ENCODE measurements at places on chromosomes 12 and 14.
A peak's percentile ranks its signal among the peaks of the same experiment; 100 is the strongest.

DNA sequence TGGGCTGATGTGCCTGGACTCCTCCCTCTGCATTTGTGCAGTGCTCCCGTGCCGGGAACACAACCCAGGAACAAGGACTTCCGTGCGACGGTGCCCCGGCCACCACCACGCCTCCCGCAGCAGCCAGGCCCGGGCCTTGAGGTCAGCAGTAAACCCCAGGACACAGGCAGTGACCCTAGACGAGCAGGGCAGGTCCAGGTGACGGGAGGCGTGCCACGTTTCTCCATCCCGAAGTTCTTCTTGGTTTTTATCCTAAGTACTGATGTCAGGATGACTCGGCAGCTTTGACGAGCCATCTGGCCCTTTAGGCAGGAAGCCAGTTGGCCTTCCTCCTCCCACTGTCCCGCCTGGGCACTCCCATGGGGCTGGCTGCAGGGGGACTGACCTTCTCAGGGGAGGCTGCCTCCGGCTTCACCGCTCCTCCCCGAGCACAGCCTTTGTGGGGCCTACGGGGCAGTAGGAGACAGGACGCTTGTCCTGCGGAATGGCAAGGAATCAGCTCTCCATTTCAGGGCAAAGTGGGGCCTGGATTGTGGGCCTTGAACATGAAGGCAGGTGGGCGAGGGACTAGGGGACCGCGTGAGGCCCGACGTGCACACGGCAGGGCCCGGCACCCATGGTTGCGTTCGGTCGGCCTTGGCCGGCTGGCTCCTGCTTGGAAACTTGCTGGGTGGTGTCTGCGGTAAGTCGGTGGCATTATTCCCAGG lies 94.1 kb downstream of the FBXL14 start:
- peak; percentile 69 for DNase-seq

DNA sequence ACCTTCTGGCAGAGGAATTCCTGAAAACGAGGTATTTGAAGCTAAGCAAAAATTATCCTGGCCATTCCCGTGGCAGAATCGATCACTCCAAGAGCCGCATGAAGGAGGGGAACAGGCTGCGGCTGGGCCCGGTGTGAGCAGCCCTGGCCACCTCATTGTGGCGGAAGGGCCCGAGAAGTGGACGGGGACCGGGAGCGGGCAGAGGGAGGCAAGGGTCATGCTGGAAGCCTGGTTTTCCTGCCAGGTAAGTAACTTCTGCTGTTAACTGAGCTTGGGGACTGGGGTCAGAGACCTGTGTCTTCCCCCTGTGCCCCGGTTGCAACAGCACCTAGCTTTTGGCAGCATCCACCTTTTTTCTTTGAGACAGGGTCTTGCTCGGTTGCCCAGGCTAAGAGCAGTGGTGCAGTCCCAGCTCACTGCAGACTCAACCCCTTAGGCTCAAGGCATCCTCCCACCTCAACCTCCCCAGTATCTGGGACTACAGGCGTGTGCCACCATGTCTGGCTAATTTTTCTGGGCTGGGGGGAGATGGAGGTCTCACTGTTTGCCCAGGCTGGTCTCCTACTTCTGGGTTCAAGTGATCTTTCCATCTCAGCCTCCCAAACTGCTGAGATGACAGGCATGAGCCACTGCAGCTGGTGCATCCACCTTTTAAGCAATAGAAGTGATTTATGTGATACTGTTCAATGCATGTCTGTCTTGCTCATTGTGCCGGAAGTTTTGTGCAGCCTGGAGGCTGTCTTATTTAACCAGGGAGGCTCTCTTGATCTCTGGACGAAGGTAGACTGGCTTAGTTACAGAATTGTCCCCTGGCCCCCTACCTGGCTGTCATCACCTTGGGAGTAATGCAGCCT lies 174.0 kb upstream of the MYL2 start:
- no peak for DNase-seq

DNA sequence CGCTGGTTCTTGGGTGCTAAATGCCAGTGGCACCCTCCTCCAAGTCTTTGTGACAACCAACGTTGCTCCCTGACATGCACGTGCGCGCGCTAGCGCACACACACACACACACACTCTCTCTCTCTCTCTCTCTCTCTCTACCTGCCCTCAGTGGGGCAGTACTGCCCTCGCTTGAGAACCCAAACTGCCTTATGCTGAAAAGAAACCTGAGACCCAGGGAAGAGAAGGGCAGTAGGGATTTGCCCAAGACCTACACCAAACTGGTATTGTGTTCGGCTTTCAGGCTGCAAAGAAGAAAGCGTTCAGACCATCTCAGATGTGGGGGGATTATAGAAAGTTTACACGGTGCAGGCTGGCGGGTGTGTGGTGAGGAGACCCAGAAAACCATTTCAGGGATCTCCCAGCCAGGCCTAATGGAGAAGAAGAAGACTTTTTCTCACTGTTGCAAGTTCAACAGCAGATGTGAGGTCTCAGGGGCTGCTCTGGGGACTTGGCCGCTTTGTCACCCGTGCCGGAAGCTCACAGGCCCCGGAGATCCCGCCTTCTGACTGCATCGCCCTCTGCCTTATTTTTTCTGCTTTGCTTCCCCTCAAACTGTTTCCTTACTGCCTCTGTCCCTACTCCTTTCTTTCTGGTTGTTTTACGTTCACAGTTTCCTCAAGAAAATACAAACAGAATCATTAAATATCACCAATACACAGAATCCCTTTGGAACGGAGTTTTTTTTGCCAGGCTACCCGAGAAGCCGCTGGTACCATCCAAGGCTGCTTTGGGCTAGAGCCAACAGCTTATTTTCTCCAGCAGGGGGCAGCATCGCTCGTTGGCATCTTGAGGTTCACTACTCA lies 82.4 kb downstream of the PPM1A start:
- peak; percentile 55 for DNase-seq

DNA sequence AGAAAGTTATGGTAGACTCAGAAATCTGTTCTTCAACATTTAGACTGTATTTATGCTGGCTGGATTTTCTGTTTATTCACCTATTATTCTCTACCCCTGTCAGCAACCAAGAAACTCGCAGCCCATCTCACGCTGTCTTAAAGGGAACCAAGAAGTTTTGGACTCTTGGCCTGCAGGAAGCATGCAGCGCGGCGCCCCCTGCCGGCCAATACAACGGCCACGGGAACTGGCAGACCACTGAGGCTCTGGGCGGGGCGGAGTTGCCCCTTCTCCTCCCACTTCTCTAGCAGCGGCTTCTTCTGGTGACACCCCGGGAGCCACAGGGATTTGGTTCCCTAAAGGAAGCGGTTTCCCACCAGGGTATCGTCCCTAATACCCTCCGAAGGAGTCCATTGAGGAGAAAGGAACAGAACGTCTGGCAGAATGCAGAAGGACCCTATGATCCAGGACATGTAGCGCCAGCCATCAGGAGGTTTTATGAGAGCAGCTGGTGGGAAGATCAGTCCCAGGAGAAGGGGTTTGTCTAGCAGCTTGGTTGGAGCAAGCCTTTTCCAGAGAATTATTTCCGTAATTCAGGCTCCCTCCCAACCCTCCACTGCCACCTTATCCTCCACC lies 21.0 kb upstream of the RNASE2 start:
- DNase-seq, result peak; percentile 14

DNA sequence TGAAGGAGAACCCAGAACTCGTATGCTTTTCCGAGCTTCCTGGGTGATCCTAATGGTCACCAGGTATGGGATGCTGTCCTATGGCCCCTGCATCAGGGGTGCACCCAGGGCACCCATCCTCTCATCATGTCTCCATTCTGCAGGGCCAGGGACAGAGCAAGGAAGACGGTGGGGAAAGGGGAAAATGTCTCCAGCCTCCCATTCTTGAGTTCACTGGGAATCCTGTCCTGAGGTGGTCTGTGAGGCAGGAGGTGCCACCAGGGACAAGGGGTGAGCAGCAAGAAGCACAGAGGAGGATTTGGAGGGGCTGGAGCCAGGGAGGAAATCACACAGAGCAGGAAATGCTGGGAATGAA lies 14.9 kb upstream of the SLC6A12 start:
- no peak for DNase-seq

- peak; percentile 40 for DNase-seq
Observed at GRCh38 chr14:58571769-58572472, 65.8 kb upstream of the DACT1 start.

DNA sequence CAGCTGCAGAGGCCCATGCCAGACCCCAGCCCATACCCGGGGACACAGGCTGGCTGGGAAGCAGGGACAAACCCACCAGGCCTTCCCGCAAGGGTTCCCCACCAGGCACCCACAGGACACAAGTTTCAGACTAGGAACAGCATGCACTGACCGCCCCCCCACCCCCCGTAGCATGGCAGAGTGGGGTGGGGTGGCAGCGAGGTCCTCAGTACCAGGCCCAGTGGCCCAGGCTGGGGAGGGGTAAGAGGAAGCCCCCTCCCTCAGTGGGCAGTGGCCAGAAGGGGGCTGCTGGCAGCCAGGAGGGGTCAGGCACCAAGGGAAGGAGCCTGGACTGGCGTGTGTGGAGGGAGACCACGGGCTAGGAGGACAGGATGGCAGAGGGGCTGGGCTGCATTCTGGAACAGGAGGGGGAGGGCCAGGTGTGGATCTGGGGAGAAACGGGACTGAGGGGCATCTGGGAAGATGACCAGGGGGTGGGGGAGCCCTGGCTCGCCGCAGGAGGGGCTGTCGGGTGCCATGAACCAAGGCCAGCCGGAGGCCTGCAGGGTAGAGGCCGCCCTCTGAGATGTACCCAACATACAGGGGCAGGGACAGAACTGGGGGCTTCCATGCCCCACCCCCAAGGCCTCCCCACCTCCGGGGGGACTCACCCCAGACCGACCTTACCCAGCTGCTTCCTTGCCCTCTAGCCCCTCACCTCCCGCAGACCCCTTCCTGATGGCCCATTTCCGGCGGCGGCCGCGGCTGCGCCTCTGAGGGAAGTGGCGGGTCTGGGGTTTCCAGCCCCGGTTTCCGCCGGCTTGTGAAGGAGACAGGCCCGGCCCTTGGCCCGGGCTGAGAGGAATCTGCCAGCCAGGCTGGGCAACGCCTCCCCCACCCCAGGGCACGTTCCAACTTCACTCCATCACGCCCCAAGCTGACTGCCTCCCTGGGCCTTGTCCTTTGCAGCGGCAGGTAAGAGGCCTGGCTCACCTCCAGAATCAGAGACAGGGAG lies 5.6 kb upstream of the JAG2 start:
- no peak for DNase-seq

DNA sequence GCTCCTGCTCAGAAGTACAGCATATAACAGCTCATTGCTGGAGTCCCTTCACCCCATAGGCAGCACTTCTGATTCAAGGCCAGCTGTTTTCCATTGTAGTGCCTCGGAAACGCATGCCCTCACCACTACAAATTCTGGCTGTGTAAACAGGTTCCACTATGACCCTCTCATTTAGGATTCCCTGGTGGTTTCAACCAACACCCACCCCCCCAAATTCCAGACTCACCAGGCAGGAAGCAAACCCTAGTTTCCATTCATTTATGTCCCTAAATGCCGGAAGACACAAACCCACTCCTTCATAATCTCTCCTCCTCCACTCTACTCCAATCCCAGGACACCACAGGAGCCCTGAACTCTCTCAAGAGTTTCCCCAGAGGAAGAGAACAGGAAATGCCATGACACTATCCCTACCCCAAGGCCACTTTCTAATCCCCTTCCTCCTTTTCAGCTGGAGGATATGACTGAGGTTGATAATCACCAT lies 75.9 kb upstream of the TMPO start:
- peak; percentile 86 for DNase-seq

DNA sequence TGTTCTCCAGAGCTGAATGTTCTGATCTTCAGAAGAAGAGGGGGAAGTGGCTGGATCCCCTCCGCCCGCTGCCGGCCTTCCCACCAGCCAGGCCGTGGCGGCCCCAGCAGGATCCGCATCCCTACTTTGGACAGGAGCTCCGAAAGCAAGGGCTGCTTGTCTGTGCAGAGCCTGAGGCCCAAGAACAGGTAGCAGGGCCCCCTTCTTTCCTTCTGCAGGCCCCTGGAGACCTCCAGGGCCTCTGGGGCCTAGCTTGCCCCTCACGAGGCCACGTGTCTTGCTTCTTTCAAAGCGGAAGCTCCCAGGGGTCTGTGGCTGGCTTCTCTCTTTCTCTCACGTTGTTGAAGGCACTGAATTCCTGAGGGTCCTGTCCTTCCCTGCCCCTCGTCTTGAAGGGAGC lies 13.2 kb downstream of the PGF start:
- no peak for DNase-seq

GRCh38 chr12:104974626-104975290 lies 11.4 kb upstream of the NOPCHAP1 start:
- no peak for DNase-seq
